Right ventricle myocardium superior (tissue), 1 donor: ENCODE measurements at places on chromosomes 7 and 10.

DNA sequence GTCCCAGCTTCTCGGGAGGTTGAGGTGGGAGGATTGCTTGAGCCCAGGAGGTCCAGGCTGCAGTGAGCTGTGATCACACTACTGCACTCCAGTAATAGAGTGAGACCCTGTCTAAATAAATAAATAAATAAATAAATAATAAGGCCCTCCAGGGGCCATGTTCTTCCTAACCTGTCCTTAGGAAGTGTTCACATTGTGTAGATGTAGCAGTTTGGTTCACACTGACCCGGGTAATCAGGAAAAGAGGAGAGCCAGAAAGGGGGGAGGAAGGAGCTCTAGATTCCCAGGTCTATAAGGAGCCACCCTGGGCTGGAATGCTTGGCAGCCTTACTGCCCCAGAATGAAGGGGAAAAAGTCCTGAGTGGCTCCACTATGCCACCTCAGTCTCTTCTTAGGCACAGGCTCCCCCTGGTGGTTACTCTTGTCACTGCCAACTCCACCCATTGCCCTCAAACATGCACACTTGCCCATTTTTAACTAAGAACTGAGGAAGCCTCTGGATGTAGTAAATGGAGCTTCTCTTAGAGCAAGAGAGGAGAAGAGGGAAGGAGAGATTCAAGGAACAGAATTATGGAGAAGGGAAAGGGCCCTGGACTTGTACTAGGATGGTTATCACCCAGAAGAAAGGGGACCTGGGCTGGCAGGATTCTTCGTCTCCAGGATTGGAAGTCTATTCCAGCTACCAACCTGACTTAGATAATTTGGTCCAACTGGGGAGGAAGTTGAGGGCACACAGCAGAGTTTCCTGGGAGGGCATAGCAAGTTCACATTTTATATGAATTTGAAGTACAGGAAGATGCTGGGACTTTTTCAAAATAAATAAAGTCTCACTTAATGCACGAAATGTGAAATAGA, 7.8 kb downstream of the HPS6 start:
- peak; percentile 86 for DNase-seq

DNA sequence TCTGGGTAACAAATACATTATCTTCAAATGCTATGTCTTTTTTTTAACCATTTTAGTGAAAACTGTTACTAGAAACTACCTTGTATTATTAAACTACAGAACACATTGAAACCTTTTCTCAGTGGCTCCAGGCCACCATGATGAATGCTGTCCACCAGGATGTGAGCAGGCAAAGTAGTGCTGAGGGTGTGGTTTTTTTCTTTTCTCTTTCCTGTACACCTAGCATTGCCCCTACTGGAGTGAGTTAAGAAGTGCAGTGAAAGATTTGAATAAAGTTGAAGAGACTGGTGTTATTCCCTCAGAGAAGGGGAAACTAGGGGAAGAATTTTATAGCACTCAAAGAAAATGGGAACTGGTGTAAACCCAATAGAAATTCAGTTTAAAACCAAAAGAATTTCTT, 120.0 kb upstream of the SAMD8 start:
- no peak for DNase-seq

GRCh38 chr7:99407872-99408378, 472 bp downstream of the PDAP1 start:
- peak; percentile 69 for DNase-seq

DNA sequence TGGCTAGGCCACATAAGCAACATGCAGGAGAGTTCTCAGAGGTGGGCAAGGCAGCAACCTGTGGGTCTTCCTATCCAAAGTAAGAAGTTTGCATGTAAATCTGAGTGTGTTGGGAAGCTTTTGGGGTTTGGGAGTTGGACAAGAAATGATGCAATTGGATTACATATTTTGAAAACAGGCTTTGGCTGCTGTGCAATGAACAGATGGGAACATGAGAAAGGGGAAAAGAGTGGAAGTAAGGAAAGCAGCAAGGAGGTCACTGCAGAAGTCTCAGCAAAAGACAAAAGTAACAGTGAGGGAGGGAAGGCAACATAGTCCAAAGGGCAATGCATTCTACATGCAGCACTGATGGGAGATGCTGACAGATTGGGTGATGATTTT, 61.1 kb upstream of the C10orf90 start:
- DNase-seq = no peak

- DNase-seq = no peak
Measured at GRCh38 chr10:101144053-101144452, 13.0 kb downstream of the TLX1 start.

GRCh38 chr10:116133634-116134033, 139.4 kb downstream of the GFRA1 start:
- no peak for DNase-seq

- no peak for DNase-seq
Measured at GRCh38 chr10:129131457-129132132, 335.4 kb upstream of the MGMT start.

DNA sequence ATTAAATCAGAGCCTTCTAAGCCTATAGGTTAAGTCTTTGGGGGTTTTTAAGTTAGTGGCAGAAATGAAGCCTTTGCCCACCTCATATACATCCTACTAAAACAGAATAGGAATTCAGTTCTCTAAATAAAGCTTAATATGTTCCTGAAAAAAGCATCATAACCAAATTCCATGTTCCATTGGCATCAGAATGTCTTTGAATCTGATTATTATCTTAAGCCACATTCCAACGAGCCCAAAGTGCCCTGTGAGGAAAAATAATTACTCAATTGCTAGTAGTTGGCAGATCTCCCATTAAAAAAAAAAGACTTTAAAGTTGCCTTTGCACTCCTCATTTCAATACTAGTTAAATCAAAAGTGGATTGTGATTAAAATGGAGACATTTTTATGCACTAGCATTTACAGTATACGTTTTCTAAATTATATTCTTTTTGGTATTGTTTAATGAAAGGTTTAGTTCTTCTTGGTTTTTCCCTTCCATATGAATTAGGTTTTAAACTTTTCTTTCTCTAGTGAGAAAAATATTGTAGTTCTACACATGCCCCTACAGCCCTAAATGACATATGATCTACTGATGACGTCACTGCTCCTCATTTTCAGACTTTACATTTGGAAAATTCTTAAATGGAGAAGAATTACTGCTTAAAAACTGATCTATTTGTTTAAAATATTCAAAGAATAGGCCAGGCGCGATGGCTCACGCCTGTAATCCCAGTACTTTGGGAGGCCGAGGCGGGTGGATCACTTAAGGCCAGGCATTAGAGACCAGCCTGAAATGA, 54.3 kb upstream of the CABCOCO1 start:
- DNase-seq = no peak

GRCh38 chr10:84493951-84494848, 165.8 kb downstream of the CCSER2 start:
- no peak for DNase-seq

DNA sequence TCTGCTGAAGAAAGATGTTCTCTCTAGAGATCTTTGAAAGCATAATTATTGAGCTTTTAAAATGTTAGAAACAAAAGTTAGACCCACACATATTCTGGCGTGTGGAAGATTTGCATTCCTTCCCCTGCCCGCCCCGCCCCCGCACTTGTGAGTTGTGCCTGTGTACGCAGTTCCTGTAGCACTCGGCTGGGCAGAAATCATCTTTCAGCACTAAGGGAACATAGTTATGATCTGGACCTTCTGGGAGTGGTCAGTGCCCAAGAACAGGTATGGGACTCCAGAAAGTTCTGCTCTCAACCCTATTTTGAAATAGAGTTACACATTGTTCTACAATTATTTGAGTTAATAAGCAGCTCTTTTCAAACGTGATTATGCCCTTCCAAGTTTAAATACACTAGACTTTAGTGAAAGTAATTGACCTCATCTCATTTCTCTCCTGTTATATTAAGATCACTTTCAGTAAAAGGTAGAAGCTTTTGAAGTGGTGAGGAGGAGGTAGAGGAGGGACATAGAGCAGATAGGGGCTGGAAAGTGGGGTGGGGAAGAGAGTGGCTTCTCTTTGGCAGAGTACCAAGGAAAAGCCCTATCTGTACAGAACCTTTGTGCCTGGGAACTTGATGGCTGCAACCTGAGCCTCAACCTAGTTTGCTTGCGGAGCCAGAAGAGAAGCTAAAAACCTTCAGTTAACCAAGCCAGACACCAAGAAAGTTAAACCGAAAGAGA, 5.7 kb downstream of the BLVRA start:
- no peak for DNase-seq

- DNase-seq = no peak
Measured at GRCh38 chr10:128664729-128665128, 538.5 kb upstream of the MKI67 start.

DNA sequence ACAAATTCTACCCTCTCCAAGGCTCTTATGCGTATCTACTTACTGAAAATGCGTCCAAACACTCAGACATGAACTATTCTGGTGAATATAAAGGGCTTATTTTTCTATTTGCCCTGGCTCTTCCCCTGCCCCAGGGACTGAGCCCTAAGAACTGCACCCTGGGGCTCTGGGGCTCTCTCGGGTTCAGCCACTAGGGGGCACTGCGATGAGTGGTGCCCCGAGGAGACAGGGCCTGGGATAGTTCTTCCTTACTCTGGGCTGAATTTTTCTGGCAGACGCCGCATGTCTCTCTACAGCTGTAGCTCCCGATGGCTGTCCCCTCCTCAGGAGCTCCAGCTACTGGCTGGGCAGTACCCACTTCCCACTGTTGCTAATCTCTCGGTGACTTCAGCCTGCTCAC, 30.8 kb upstream of the GSDME start:
- no peak for DNase-seq

GRCh38 chr7:95865716-95866371, 93.5 kb downstream of the DYNC1I1 start:
- no peak for DNase-seq

DNA sequence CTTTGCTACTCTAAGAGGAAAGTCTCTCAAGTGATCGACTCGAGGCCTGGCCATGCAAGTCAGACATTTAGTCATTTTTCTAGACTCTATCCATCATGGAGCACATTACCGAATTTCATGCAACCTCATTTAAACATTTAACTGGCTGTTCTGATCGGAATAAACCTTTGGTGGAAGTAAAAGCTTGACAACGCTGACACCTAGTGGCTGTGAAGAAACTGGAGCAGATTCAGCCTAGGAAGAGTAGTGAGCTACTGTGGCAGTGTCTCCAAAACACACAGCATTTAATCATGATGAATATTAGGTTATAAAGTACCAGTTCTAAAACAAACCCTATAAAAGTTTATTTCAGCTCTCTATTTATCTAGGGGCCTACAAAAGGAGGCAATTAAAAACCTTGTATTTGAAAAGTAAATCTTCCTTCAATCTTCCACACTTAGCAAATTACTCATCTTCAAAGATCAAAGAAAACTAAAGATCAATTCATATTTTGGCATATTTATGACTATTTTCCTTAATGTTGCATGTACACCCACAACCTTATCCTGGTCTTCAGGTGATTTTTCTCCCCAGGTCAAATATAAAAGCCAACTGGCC, 175.0 kb downstream of the CTNNA3 start:
- DNase-seq = no peak

DNA sequence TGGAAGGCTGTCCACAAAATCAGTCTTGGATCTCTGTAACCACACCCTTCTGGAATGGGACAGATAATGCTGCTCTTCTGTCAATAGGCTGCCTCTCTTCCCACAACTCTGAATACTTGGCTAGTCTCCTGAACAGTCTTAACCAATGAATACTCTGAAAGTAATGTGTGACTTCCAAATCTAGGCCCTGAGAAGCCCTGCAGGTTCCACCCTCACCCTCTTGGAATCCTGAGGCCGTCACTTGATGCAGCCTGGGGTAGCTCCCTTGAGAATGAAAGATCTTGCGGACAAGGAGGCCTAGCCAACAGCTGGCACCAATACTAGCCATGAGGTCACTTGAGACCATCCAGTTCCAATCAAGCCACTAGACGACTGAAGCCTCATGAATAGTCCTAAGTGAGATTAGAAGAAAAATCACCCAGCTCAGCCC, 109.2 kb downstream of the ARHGAP12 start:
- DNase-seq = peak; percentile 57

GRCh38 chr10:47363781-47364180, 15.6 kb downstream of the RBP3 start:
- DNase-seq = no peak

- DNase-seq = no peak
Measured at GRCh38 chr10:4538016-4538415, 288.0 kb upstream of the AKR1E2 start.

- peak; percentile 48 for DNase-seq
Measured at GRCh38 chr7:106812027-106812643, 52.9 kb upstream of the PIK3CG start.

GRCh38 chr10:132522521-132523411, 14.8 kb upstream of the INPP5A start:
- DNase-seq = peak; percentile 20

- DNase-seq = no peak
Measured at GRCh38 chr7:135942614-135943013, 34.5 kb downstream of the MTPN start.

DNA sequence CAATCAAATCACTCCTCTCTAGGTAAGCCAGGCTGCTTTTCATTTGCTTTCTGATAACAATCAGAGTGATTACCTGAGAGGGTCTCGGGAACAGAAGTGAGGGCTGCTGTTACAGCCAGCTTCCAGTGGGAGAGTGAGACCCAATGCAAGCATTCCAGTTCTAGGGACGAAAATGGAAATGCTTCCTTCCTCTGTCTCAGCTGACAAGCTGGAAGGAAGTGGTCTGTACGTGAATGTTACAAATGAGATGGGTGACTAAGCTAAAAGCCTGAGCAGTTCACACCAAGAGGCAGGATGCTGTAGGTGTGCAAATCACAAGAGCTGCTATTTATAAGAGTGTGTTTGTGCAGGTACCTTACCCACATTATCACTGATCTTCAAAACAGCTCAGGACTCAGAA, 772.4 kb downstream of the GRID1 start:
- DNase-seq = no peak

GRCh38 chr10:15781381-15781960, 61.7 kb upstream of the ITGA8 start:
- no peak for DNase-seq

DNA sequence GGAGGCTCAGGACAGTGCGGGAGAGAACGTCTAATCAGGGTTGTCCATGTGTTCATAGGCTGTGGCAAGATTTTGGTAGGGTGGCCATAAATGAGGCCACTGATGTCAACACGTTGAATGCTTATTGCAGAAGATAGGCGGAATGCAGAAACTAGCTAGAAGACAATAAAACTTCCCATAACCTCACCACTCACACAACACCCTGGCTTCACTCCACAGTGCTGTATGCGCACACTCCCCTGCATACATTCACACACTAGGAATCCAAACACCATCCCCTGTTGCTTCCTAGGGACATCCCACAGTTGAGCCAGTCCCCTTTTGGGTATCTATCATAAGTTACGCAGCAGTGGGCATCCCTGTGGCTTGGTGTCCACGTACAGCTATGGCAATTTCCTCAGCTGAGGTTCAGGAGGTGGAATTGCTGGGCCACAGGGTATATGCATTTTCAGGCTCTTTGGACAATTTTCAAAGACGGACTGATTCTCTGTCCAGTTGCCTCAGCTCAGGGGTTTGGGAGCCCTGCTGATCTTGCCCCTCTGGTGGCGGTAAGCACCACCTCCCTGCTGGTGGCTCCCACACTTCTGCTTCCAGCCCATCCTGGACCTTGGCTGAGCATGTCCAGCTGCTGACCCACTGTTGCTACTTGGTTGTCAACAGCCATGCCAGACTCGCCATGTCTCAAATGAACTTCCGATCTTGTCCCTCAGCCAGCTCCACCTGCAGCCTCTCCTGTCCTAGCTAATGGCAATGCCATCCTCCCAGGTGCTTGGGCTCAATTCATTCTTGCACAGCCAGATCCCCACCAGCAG, 36.4 kb downstream of the CDH23 start:
- DNase-seq = no peak
